ENCODE measurements at places on chromosomes 1 and 21. TPM values are rescaled to one million over a fixed set of nuclear protein-coding genes. Genes with fewer than 3 reads are reported as not detected.

GRCh38 chr1:167439301-167439988 lies 78.9 kb downstream of the CD247 start:
- DNase-seq = no peak
- H3K4me3 ChIP-seq = peak overlapping the region; percentile 40
- no peaks in the 10 kb centered on the region for H3K36me3 ChIP-seq
- no peaks in the 10 kb centered on the region for H3K27me3 ChIP-seq

DNA sequence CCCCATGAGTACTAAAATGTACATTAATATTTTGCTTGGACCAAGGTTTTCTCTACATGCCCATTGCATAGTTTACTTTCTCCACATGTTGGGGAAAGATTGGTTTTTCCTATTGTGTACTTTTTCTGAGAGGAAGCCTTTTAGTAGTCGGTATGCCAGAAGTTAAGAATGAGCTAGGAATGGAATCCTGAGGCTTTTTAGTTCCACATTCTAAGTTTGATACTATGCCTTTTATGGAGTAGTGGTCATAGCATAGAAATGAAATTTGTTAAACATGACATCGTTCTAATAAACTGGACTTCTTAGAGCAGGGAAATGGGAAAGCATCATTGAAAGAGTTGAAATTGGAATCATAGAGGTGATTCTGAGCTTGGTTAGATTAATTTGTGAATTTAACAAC lies 64.3 kb downstream of the BCL9 start:
- peaks cover 6% of the 10 kb centered on the region for H3K4me1 ChIP-seq
- H3K4me3 ChIP-seq = no peak overlapping the region
- DNase-seq = no peak

DNA sequence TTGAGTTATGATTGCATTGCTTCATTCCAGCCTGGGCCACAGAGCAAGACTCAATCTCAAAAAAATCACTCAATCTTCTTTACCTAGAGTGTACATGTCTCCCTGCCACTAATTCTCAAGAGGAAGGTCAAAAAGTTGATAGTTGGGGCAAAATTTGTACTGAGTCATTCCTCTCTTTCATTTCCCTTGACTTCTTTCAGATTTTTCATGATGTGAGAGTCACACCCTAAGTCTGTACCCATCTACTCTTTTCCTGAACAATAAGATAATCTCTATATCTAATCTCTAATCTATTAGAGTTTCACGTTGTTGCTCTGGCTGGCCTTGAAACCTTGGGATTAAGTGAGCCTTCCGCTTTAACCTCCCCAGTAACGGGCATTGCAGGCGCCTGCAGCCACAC lies 1.1 kb upstream of the BRDT start:
- no peak overlapping the region for H3K27ac ChIP-seq
- H3K4me3 ChIP-seq = no peak overlapping the region
- no peak for DNase-seq
- no peaks in the 10 kb centered on the region for H3K4me1 ChIP-seq
- no peaks in the 10 kb centered on the region for H3K36me3 ChIP-seq
- H3K27me3 ChIP-seq = no peaks in the 10 kb centered on the region

DNA sequence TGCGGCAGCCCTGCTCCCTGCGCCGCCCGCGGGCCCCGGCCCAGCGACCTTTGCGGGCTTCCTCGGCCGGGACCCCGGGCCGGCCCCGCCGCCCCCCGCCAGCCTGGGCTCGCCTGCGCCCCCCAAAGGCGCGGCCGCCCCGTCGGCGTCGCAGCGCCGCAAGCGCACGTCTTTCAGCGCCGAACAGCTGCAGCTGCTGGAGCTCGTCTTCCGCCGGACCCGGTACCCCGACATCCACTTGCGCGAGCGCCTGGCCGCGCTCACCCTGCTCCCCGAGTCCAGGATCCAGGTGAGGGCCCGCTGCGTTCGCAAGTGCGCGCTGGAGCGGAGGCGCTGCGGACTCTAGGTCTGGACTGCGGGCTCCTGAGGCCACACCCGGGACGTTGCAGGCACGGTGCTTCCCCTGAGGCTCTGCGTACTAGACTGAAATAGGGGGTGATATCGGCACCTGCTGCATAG lies 351 bp downstream of the MIXL1 start:
- no peaks in the 10 kb centered on the region for H3K27me3 ChIP-seq
- peaks cover 14% of the 10 kb centered on the region for H3K4me1 ChIP-seq
- no peaks in the 10 kb centered on the region for H3K36me3 ChIP-seq
- no peak overlapping the region for H3K27ac ChIP-seq
- peak; percentile 87 for DNase-seq

GRCh38 chr1:162656266-162656665 lies 24.0 kb downstream of the DDR2 start:
- DNase-seq = no peak
- no peaks in the 10 kb centered on the region for H3K4me1 ChIP-seq
- no peak overlapping the region for H3K27ac ChIP-seq
- H3K36me3 ChIP-seq = no peaks in the 10 kb centered on the region

GRCh38 chr1:83500987-83501591 lies 497.8 kb downstream of the TTLL7 start:
- H3K36me3 ChIP-seq = no peaks in the 10 kb centered on the region
- no peak overlapping the region for H3K27ac ChIP-seq
- H3K4me3 ChIP-seq = no peak overlapping the region
- no peaks in the 10 kb centered on the region for H3K27me3 ChIP-seq
- no peaks in the 10 kb centered on the region for H3K4me1 ChIP-seq
- DNase-seq = no peak

- H3K36me3 ChIP-seq = no peaks in the 10 kb centered on the region
- H3K27me3 ChIP-seq = no peaks in the 10 kb centered on the region
- no peak overlapping the region for H3K4me3 ChIP-seq
Measured at GRCh38 chr21:46129846-46130651, 25.3 kb downstream of the FTCD start.

GRCh38 chr1:28518745-28519341 lies 13.0 kb downstream of the RCC1 start:
- H3K27me3 ChIP-seq = no peaks in the 10 kb centered on the region
- peak overlapping the region; percentile 81 for H3K4me3 ChIP-seq
- H3K27ac ChIP-seq = peak overlapping the region; percentile 80
- peaks cover 18% of the 10 kb centered on the region for H3K36me3 ChIP-seq
- peak; percentile 36 for DNase-seq

DNA sequence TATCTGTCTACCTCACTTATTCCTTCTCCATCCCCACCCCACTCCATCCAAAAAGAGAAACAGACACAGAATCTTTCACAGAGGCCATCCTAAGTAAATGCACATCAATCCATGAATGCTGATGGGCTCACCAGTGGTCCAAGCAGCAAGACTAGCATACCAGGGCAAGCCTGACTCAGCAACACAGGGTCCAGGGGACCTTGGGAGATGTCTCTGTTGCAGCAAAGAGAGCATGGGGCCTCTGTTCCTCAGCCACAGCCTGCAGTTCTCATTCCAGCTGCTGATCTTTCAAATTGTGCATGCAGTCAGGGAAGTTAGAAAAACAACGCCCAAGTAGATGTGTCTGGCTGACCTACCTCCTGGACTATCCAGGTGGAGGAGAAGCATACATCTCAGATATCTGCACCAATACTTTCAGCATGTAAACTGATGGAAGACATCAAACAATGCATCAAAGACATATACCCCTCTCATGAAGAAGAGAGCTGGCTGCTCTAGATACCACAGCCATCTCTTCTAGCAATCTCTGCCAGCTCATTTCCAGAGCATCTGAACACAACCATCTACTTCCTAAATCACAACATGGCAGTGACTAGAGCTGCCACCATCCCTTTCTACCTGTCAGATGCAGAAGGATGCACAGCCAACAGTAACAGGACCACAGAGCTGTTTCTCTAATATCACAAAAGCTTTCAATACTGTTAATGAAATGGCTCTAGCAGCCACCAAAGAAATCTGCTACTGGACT lies 54.5 kb downstream of the CD34 start:
- H3K4me3 ChIP-seq = no peak overlapping the region
- H3K36me3 ChIP-seq = peaks cover 3% of the 10 kb centered on the region
- peak overlapping the region; percentile 2 for H3K27ac ChIP-seq
- peaks cover 68% of the 10 kb centered on the region for H3K4me1 ChIP-seq
- no peaks in the 10 kb centered on the region for H3K27me3 ChIP-seq
- no peak for DNase-seq

- no peaks in the 10 kb centered on the region for H3K4me1 ChIP-seq
- H3K36me3 ChIP-seq = no peaks in the 10 kb centered on the region
- H3K27me3 ChIP-seq = no peaks in the 10 kb centered on the region
- no peak overlapping the region for H3K4me3 ChIP-seq
- no peak for DNase-seq
- no peak overlapping the region for H3K27ac ChIP-seq
Measured at GRCh38 chr1:240706150-240706935, 94.4 kb upstream of the GREM2 start.

GRCh38 chr1:23506376-23507107 lies 22.6 kb upstream of the ASAP3 start:
- H3K4me3 ChIP-seq = no peak overlapping the region
- no peak overlapping the region for H3K27ac ChIP-seq
- H3K4me1 ChIP-seq = peaks cover 4% of the 10 kb centered on the region
- no peaks in the 10 kb centered on the region for H3K36me3 ChIP-seq

GRCh38 chr1:54709547-54710292 lies 5.9 kb upstream of the TTC4 start:
- H3K27ac ChIP-seq = no peak overlapping the region
- H3K36me3 ChIP-seq = no peaks in the 10 kb centered on the region
- no peak for DNase-seq
- H3K4me1 ChIP-seq = no peaks in the 10 kb centered on the region
- no peaks in the 10 kb centered on the region for H3K27me3 ChIP-seq

- H3K27ac ChIP-seq = peak overlapping the region; percentile 73
- H3K4me3 ChIP-seq = no peak overlapping the region
- H3K4me1 ChIP-seq = peaks cover 51% of the 10 kb centered on the region
- H3K36me3 ChIP-seq = no peaks in the 10 kb centered on the region
- no peak for DNase-seq
- H3K27me3 ChIP-seq = no peaks in the 10 kb centered on the region
Measured at GRCh38 chr1:205440476-205441317, 15.1 kb downstream of the BLACAT1 start.

ESRRG gene
- 3.2 TPM for total RNA-seq

PRELP gene
- 104 TPM for total RNA-seq

CDCA8 gene
- 2.0 TPM for total RNA-seq

KCNJ9 gene
- not detected for total RNA-seq

PDZK1IP1 gene
- total RNA-seq = 53.5 TPM

NOTCH2NLA gene
- total RNA-seq = 83.6 TPM

Measured in upper lobe of left lung (tissue), 6 donors.